ENCODE measurements at places on chromosomes 3 and 15. TPM values are rescaled to one million over a fixed set of nuclear protein-coding genes. Genes with fewer than 3 reads are reported as not detected.

Gene GOLGA8Q
- 19.6 TPM for total RNA-seq

Gene ADAMTS17
- total RNA-seq: 667 TPM

Gene STAB1
- 78.5 TPM for total RNA-seq

Gene MYO1E
- 31.1 TPM for total RNA-seq

Gene LARP6
- total RNA-seq: 103 TPM

Gene GRK7
- total RNA-seq: not detected

Gene CGNL1
- 55.1 TPM for total RNA-seq

Gene IMPG2
- 0.33 TPM for total RNA-seq

Gene ALPK3
- total RNA-seq: 5.8 TPM

Gene TRIM42
- total RNA-seq: not detected

Gene RASL12
- 12.5 TPM for total RNA-seq

Gene APOD
- 283 TPM for total RNA-seq

Gene CYP11A1
- 0.54 TPM for total RNA-seq

Gene RRP9
- total RNA-seq: 12.7 TPM

Gene LRRC31
- total RNA-seq: not detected

Gene C3orf20
- not detected for total RNA-seq

Gene FANCD2OS
- not detected for total RNA-seq

Gene PKM
- 376 TPM for total RNA-seq

Gene HIGD2B
- not detected for total RNA-seq

Measured in thyroid gland (tissue), 4 donors.